CD14-positive monocyte (primary cell): ENCODE measurements at places on chromosomes 2 and 18. TPM values are rescaled to one million over a fixed set of nuclear protein-coding genes. Genes with fewer than 3 reads are reported as not detected.
A peak's percentile ranks its signal among the peaks of the same experiment; 100 is the strongest.

IGFBP5 gene
- polyA plus RNA-seq, result not detected

DNA sequence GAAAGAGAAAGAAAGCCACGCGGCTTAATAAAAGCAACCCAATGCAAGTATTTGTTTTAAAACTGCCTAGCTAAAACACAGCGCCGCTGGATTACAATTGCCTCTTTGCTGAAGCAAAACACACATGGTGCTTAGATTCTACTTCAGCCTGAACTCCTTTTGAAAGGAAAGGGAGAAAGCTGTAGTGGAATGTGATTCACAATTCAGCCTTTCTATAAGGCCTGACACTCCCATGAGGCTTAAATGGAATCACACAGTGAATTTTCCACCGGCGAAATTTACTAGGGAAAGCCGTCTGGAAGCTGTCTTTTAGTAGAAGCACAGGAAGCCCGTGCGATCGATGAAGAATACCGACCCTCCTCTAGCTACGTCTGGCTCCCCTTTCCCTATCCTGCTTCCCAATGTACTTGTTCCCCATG lies 348.0 kb downstream of the DLGAP1 start:
- DNase-seq, result no peak

- DNase-seq, result no peak
Observed at GRCh38 chr2:144267239-144267638, 252.7 kb downstream of the ZEB2 start.

MYL1 gene
- polyA plus RNA-seq, result not detected in 2 replicates

- no peak for DNase-seq
Observed at GRCh38 chr2:26816893-26817292, 31.0 kb downstream of the CENPA start.

DNA sequence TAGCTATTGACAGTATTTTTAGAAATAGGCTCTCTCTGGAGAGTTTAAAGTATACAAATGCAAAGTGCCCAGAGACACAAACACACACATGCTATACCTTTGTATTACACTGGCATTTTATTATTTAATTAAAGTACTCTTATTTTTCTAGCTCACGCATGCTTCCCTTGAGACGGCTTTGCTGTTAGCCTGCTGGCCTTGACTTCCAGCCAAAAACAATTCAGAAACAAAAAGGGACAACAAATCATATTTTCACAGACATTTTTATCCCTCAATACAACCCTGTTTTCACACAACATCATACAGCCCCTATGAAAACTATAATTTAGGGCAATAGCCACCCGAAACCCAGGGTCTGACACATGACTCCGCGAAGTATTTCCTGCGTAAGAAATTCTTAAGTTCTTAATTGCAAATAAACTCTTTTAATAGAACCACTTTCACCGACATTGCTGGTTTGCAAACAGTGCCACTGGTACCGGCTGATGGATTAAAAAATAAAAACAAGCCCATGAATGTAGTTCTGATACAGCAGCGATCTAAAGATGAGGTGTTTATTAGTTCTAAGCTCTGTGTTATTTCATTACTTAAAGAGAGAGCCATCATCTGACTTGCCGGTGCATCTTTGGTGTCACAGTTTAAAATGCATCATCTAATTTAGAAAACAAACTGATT lies 185.1 kb downstream of the TCF4 start:
- DNase-seq, result no peak

SLC5A7 gene
- polyA plus RNA-seq, result not detected in 2 replicates

DNA sequence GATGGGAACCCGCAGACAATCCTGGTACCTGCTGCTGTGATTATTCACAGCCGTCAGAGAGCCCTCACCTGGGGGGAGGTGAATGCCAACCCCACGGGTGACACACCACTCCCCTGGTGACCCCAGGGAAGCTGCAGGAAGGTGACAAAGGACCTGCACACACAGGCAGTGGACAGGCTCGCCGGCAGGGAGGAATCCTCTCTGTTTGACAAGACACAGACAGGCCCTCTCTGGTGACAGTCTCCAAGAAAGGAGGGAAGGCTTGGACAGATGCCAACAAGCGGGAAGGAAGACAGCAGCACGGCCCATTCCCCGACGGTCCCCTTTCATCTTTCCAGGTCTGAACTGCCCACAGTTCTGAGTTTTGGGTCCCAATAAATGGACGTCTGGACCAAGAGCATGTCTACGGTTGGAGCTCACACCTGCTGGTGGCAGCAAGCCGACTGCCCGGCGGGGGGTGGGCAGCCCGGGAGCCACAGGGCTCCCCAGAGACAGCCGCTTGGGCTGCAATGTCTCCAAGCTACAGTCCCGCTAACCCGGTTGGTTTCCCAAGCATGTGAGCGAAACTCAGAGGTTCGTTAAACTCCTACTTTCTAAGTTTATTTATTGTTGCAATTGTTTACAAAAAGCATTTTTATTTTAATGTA lies 31.8 kb downstream of the HDAC4 start:
- DNase-seq, result no peak

PSD4 gene
- 47.0 and 52.2 TPM in 2 replicates for polyA plus RNA-seq

DNA sequence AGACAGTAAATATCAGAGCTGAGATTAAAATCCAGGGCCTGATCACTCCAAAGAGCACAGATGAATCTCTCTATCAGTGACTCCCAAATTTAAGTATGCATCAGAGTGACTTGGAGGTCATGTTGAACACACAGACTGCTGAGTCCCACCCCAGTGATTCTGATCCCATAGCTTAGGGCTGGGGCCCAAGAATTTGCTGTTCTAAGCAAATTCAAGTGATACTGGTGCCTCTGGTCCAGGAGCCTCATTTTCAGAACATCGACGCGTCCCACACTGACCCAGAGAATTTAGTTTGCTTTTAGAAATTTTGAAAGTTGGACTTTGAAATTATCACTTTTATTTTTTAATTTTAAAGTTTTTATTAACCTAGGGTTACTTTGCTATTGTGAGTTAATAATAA lies 72.7 kb upstream of the NETO1 start:
- no peak for DNase-seq

- no peak for DNase-seq
Observed at GRCh38 chr18:77590943-77591515, 341.4 kb downstream of the GALR1 start.

DNA sequence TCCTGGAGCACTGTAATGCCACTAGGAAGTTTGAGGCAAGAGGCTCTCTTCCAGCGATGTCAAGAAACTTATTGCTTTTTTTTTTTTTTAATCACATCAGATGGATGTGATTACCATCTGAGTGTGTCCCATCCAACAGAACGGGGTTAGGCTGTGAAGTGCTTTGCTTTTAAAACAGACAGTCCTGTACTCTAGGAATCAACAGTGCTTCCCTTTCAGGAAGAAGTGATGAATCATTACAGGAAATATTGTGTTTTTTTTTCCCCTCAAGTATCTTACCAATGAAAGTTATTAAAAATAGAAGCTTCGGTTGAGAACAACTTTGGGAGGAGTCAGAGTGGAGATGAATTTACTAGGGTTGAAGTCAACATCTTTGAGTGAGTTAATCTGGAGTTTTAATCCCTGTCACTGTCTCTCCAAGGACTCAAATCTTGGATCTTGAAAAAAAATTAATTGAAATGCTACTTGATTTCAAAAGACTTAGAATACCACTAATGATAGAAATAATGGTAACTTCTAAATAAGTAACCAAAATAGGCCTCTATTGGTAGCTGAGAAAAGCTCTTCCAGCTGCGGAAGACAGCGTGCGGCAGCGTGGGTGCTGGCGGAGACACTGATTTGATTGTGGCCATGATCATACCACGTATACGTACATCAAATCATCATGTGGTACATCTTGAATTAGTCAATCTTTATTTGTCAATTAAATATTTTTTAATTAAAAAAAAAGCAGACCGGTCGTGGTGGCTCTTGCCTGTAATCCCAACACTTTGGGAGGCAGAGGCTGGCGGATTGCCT lies 45.5 kb downstream of the GATA6 start:
- DNase-seq, result no peak

DNA sequence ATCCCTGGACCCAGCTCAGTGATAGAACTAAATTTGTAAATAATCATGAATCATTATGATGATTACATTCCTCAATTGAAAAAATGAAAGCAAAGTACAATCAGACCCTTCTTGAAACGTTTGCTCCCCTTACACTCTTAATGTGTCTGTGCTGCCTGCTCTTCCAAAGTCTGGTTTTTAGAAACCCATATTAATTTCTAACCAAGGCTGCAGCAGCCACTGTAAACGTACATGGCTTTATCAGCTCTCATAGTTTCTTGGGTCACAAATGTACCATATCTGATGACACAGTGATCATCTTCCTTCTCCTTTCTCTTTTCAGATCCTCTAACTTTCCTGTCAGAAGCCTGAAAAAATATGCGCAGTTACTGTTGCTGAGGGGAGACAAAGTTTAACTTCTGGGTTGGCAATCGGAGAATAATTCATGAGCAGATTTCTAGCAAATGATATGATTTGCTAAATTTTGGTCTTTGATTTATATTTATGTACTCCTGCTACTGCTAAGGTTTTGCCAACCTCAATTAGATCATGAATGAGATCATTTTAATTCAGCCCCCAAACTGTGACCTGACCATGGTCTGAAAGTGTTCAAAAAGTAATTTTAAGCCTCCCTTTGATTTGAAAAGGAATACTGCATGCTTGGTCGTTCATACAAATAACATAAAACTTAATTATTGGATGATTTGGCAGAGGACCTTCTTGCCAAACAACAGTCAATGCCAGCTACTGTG lies 12.3 kb downstream of the ZEB2 start:
- peak; percentile 55 for DNase-seq

MRPL30 gene
- polyA plus RNA-seq, result 9.7 TPM

DNA sequence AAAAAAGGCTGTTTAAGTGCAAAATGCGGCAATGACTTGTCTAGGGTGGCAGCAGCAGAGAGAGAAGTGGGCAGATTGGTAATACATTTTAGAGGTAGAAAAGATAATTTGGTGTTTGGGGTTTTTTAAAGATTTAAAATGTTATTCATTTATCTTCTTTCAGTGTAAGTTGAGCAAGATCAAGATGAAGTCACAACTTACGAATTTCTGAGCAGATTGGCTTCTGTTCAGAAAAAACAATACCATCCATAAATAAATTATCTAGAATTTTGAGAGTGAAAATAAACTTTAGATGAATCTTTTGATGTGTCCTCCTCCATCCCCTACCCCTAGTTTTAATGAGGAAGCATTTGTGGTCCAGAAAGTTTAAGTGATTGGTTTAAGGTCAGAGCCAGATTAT lies 47.9 kb upstream of the FAM171B start:
- no peak for DNase-seq

IMP4 gene
- 81.2 and 115 TPM in 2 replicates for polyA plus RNA-seq

CD207 gene
- polyA plus RNA-seq, result not detected

DNA sequence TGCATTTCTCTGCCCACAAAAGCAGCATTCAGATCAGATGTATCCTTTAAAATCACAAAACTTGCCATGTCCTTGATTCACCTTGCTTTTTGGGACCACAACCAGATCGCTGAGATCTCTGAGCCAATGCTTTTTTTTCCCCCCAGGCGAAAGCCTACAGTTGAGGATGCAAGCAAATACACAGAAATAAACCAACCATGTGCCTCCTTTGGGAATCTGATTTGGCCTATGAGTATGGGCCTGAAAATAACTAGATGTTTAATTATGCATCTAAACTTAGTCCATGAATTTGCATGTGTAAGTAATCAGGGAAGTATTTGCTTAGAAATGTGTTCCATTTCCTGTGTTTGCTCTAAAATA lies 49.7 kb upstream of the CDC42EP3 start:
- DNase-seq, result no peak

DNA sequence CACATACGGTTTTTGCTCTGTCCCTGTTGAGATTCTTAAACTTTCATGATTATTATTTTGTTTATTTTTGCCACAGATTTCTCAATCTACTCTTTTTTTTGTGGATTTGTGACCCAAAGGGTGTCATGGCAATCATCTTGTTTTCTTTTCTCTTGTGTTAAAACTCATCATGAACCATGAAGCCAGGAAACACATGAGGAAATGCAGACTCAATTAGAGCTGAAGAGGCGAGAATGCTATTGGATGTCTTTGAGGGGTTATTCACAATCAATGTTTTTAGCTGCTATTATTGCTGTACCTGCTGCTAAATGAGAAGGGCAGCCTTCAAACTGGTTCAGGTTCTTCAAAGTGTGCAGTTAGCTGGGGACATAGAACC lies 99.5 kb upstream of the MMADHC start:
- no peak for DNase-seq

DNA sequence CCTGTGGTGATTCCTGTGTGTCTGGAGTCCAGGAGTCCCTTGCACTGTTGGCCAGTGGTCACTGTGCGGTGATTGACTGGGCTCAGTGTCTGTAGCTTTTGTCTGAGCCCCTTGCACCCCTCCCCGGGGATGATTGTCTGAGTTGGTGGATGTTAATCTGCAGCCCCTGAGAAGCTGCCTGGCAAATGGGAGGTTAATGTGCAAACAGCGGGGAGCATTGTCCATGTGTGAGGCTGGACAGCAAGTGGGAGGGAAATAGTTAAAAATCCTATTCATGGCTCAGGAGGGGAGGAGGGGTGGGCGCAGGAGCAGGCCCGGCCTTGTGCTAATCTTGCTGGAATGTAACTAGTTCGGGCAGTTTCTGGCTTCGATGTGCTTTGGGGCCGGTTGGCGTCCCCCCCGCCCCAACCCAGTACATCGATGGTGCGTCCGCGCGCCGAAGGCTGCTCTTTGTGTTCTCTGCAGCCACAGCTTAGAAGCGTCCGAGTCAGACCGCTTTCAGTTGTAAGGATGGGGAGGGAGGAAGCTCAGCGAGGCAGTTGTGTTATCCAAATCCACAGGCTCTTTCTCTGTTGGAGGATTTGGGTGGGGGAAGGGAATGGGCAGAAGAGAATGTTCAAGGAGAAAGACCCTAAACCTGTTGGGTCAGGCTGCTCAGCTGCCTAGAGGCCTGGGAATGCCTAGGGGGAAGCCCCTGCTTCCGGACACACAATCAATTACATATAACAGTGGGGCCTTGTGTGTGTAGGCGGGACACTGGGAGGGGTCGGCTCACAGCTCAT lies 71.8 kb downstream of the TGOLN2 start:
- DNase-seq, result no peak

DNA sequence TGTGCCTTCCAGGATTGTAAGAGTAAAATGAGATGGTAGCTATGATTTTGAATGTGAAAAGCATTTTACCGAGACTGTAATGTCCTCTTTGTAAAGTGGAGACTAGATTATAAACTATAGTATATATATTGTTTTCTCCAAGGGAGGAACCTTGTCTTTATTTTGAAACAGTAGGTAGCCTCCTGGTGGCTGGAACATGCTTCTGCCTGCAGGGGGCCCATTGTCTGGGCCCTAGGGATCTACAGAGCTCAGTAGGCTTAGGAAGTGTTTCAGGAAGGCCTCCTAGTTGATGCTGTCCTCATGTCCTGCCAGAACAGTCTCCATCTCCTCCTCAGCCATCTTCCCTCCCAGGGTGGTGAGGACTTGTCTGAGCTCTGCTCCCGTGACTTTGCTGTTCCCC lies 3.0 kb downstream of the PIKFYVE start:
- DNase-seq, result no peak

DNA sequence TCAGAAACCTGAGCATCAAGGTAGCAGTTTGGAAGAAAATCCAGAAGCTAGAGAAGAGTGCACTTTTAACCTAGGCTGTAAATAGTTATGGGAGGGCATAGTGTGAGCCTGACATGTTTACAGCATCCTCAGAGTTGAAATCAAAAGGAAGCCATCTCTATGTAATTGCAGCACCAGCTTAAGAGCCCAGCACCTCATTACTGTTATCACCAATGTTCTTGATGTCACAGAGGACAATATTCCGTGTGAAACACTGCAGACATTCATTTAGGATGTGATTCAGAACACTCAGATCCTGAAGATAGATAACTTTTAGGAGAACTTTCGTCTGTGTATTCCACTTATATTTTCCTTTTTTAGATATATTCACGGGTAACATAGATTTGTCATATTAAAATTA lies 48.1 kb downstream of the FBXO36 start:
- DNase-seq, result no peak

TRIM43 gene
- not detected for polyA plus RNA-seq
